Activated CD4-positive, alpha-beta T cell treated with anti-CD3 and anti-CD28 coated beads, Interleukin-2, amount 10 ng/mL, durations not matched to agents 24 days and 14 days (primary cell): ENCODE measurements at places on chromosomes 13 and 19. TPM values are rescaled to one million over a fixed set of nuclear protein-coding genes. Genes with fewer than 3 reads are reported as not detected.

CGB1 gene
- total RNA-seq: not detected in 2 replicates

GRCh38 chr13:112981451-112981850 lies 12.4 kb downstream of the MCF2L start:
- DNase-seq: no peak

DNA sequence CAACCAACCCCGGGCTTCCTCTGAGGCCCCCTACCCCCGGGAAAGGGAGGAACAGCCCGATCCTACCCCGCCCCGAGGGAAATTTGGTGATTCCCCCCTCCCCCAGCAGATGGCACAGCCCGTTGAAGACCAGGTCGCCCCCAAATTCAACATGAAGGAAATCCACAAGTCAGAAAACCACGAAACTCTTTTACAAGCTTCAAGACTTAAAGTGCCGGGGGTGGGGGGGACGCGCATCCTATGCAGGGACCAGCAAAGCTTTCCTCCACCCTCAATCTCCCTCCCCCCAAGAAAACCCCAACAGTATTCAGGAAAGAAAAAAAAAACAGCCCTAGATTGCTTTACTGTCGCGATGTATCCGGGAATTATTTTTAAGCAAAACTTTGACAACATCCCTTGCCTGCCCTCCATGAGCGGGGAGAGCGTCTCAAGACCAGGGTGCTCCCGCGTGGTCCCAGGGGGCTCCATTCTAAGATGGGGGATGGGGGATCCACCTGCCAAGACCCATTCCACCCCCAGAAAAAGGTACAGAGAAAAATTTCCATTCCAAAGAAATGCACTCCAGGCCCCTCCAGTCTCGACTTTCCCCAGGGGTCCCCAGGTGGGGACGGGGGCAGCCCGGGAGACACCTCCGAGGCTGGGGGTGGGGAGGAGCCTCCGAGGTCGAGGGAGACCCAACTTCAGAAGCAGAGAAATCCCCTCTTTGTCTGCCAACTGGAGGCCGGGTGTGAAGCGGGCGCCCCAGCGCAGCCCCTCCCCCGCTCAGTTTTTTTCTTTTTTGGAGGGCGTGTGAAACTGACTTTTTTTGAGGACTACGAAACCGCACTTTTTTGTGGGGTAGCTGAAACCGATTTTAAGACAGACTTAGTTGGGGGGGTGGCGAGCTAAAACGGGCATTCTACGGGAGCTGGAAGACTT lies 1.5 kb downstream of the TCF3 start:
- DNase-seq: peak; percentile 87

DNA sequence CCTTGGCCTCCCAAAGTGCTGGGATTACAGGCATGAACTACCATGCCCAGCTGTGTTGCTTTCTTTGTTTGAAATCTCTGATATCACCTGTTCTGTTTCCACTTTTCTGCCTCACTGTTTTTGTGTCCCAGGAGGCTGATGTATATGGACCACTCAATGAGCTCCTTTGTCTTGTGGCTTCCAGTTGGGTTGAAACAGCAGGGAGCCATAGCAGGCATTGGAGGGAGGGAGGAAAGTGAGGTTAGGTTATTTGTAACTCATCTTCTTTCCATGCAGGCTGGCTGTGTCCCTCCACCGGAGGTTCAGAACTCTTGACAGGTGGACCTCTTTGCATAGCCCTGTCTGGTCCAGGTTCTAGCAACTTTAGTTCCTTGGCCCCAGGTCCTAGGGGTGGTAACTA lies 6.1 kb upstream of the CYP4F22 start:
- no peak for DNase-seq

DNA sequence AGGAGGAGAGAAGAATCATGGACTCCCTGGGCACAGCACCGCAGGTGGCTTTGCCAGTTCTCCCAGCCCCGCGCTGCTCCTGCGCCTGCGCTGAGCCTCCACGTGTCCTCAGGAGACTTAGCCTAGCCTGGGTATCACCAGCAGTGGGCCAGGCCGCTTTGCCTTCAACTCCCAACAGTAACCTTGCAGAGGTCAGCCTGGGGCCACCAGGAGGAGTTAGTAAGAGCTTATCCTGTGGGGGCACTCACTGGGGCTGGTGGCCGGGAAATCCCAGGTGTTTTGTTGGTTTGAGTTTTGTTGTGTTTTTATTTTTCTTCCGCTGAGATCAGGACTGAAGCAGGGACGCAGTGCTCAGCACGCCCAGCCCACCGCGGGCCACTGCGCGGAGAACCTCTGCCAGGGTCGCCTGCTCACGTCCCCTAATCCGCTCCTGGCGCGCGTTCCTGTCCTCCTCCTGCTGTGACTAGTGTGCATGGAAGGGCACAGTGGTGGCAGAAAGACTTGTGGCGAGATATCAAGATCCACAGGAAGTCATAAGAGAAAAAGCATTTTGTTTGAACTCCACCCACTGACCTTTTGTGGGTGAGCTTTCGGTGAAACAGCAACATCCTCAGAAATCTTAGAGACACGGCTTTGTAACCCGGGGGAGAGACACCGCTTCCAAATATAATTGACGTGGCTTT lies 207.4 kb upstream of the RFC3 start:
- DNase-seq: peak; percentile 79

DNA sequence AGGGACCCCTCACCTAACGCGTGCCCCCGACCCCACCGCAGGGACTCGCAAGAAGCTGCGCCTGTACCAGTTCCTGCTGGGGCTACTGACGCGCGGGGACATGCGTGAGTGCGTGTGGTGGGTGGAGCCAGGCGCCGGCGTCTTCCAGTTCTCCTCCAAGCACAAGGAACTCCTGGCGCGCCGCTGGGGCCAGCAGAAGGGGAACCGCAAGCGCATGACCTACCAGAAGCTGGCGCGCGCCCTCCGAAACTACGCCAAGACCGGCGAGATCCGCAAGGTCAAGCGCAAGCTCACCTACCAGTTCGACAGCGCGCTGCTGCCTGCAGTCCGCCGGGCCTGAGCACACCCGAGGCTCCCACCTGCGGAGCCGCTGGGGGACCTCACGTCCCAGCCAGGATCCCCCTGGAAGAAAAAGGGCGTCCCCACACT lies 4.7 kb upstream of the MYBPC2 start:
- peak; percentile 82 for DNase-seq

DNA sequence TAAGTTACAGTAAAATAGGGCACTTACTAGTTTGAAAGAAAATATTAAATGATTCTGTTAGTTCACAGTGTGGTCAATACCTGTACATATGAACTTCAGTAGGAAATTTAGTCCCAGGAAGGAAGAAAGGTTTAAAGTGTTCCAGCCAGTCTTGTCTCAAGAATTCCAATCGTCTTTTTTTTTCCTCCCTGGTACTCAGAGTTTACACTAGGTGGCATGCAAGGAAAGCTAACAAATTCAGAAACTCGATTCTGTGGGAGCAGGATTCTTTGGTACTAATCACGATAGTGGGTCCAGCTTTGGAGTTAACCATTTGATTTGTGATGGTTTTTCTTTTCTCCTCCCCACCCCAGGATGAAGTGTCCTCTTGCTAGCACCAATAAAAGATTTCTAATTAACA lies 43.6 kb downstream of the POLR1D start:
- no peak for DNase-seq

DNA sequence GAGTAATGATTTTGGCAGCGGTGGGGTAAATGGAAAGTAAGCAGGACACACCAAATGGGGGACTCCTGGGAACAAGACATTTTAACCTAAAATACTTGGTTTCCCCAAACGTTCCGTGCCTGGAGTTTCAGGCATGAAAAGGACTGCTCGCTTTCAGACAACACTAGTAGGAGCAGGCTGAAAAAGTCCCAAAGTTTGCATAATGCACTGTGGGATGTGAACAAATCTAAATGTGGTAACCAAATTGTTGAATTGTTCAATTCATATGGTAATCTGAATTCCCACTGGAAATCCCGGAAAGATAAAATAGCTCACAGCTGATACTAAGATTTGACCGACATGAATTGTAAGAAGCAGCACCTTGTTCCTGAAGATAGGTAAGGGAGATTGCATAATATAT lies 467.2 kb upstream of the ARGLU1 start:
- no peak for DNase-seq

DNA sequence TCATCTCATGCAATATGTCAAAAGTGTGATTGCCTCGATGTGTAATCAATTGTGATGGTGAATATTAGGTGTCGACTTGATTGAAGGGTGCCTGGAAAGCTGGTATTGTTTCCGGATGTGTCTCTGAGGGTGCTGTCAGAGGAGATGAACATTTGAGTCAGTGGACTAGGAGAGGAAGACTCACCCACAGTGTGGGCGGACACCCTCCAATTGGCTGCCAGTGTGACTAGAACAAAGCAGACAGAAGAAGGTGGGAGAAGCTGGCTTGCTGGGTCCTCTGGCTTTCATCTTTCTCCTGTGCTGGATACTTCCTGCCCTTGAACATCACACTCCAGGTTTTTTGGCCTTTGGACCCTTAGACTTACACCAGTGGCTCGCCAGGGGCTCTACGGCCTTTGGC lies 15.5 kb upstream of the CABP5 start:
- no peak for DNase-seq

- no peak for DNase-seq
Observed at GRCh38 chr13:107960301-107960700, 255.0 kb downstream of the LIG4 start.

- no peak for DNase-seq
Observed at GRCh38 chr13:91482427-91482826, 84.0 kb downstream of the GPC5 start.

DNA sequence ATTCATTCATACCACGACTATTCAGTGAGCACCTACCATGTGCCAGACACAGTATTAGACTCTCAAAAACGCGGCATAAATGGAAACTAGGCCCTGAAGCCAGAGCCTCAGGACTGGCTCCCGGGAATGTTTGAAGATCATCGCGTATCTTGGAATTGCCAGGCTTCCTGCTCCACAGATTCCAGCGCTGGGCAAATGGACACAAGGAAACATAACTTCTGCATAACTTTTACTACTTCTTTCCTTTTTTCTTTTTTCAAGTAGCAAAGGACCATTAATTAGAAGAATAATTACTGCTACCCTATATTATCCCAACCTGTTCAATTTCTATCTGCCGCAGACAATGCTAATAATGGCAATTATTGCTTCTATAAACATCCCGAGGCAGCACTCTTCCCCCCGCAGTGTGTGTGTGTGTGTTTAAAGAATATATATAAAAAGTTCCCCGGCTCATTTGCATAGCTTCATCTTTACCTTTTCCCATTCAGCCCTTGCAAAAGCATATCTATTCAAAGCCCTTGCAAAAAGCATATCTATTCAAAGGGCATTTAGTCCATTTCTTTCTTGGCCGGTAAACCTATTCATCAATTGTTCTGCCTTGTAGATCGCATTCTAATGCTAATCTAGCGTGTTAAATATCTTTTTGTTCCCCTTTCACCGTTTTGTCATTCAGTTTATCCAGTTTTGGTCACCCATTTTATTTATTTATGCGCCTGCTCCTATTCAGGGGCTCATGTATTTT lies 6.1 kb downstream of the SOX21 start:
- no peak for DNase-seq

DNA sequence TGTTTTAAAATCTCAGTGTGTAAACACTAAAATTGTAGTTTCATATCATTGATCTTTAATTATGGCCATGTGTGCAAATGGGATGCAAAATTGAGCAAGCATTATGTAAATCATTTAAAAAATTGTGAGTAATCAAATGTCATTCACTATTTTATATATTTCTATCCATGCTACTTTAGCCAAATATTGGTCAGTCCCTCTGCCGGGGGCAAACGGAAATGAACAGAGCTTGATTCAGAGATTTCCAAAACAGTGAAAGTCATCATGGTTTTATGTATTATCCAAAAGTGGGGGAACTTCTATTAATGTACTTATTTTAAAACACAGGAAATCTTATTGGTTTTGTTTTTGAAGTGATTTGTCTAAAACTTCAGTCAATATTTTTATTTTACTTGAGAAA lies 219.1 kb downstream of the IRS2 start:
- no peak for DNase-seq

DNA sequence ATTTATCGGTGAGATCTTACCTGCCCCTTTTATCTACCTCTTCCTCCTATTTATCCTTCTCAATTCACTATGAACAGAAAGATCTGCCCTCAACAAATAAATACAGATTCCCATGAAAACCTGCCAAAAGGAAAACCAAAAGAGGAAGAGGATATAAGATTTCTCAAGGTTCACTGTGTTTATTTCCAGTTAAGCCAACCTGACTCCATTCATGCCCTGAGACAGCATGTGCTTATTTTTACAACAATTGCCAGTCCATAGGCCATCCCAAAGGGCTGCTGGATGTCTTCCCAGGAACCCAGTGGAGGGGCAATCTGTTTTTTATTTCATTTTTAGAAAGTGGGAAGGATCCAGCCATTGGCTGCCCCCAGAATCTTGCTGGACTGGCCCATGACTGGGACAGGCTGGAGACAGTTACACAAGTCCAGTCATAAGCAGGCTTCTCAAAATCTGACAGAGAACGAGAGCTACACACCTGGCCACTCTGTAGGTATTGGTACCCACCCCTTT lies 209.1 kb downstream of the IRS2 start:
- DNase-seq: no peak

DNA sequence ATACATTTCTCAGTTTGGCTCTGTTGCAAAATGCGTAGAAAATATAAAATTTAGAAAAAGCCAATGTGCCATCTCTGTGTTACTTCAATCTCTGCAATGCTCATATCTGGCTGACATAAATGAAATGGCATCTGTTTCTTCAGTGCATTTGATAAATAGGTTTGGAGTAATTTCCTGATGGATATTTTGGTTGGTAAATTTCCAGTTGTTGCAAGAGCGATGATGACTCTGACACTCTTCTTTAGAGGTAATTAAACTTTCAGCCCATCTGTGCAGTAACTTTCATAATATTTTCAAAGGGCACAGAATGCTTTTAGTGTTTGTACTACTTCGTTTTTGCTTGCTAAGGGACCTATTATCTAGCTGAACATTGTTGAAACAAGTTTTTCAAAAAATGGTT lies 1286.4 kb downstream of the PCDH9 start:
- no peak for DNase-seq

DNA sequence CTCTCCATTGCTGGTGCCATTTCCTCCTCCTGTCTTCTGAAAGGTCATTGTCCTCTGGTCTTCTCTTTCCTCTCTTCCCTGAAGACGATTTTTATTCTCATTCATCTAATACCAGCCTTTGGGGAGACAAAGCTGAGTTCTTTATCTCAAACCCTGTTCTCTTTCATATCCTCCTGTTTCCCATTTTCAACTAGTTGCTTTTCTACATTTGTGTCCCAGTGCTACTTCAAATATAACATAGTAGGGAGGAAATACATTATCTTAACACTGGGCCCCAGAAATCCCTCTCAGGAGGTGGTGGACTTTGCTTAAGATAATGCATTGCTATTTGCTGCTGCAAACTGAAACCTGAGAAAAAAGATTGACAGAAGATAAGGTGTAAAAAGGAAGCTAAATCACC lies 159.1 kb downstream of the HS6ST3 start:
- DNase-seq: no peak

DNA sequence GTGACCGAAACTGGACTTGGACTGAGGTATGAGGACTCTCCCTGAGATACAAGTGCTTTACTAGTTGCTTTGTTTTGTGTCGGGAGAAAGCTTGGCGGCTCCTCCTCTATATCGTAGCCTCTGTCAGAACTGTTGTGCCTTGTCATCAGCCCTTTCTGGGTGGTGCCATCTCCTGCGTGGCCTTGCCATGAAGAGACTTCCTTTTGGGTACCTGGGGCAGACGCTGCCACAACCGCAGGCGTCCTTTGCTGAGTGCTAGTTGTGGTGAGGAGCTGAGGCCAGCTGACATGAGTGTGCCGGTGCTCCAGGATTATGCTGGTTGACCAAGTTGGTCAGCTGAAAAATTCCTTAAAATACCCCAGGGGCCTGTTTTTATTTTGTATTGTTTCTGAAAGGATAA lies 124.5 kb downstream of the AKAP11 start:
- DNase-seq: peak; percentile 85

- DNase-seq: no peak
Observed at GRCh38 chr13:103156346-103156998, 90.3 kb upstream of the SLC10A2 start.
